Activated T-cell treated with anti-CD3 and anti-CD28 coated beads, Interleukin-2, amount 50 U/mL, for 48 hours (primary cell): ENCODE measurements at places on chromosomes 5 and 9.
A peak's percentile ranks its signal among the peaks of the same experiment; 100 is the strongest.

GRCh38 chr5:127827451-127827850 is 124.3 kb downstream of the CCDC192 start:
- no peak for DNase-seq

GRCh38 chr5:134873494-134873893 is 677 bp upstream of the TXNDC15 start:
- peak; percentile 38 for DNase-seq

DNA sequence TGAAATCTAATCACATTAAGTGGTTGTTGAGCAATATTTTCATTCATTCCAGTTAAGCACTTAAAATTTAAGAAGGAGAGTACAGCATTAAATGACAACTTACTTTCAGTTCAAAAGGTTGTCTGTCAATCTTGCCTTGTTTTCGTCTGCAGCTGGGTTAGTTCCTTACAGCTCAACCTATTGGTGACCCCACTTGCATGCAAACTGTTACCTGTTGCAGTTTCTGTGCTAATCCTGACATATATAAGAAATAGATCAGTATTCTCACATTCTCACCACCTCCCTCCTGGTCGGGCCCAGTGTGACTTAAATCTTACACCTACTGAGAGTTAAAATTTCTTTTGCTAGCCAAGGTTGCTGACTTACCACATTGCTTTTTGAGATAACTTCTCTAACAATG is 191.8 kb upstream of the SMC2 start:
- no peak for DNase-seq

- no peak for DNase-seq
These were observed 4.8 kb upstream of the PLGRKT start for GRCh38 chr9:5442400-5443011.

- DNase-seq = no peak
These were observed 39.4 kb downstream of the PRRX2 start for GRCh38 chr9:129704807-129705206.

GRCh38 chr5:177005619-177006264 is 837 bp downstream of the UIMC1 start:
- peak; percentile 82 for DNase-seq

DNA sequence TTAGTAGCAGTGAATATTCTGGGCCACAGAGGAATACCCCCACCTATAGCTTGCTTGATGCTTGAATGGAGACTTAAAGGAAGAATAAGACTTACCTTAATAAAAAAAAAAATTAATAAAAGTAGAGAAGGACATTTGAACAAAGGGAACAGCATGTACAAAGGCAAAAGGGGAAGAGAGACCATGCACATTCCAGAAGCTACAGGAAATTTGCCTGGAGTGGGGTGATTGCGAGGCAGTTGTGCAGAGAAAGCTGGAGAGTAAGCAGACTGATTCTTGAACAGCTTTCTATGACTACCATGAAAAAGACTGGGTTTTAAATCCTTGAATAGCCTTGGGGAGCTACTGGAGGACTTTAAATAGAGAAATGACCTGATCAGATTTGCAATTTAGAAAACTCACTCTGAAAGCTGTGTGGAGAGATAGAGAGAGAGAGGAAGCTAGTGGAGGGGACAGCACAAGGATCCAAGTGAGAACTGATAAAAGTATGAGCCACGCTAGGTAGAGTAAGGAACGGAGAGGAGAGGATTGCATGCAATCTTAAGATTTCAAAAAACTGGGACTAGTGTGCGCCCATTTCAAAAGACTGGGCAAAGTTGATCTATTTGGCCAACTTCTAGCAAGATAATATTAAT is 12.5 kb upstream of the SSBP2 start:
- no peak for DNase-seq

GRCh38 chr9:128159522-128159783 is 612 bp upstream of the BBLN start:
- DNase-seq = peak; percentile 62

- no peak for DNase-seq
These were observed 100.1 kb upstream of the LRRTM2 start for GRCh38 chr5:138975098-138975847.

GRCh38 chr5:157230610-157231009 is 35.3 kb upstream of the CYFIP2 start:
- no peak for DNase-seq

GRCh38 chr5:62779010-62779422 is 200.4 kb downstream of the LRRC70 start:
- DNase-seq = peak; percentile 19

- DNase-seq = no peak
These were observed 33.4 kb upstream of the SPATA31E1 start for GRCh38 chr9:87849144-87849758.

DNA sequence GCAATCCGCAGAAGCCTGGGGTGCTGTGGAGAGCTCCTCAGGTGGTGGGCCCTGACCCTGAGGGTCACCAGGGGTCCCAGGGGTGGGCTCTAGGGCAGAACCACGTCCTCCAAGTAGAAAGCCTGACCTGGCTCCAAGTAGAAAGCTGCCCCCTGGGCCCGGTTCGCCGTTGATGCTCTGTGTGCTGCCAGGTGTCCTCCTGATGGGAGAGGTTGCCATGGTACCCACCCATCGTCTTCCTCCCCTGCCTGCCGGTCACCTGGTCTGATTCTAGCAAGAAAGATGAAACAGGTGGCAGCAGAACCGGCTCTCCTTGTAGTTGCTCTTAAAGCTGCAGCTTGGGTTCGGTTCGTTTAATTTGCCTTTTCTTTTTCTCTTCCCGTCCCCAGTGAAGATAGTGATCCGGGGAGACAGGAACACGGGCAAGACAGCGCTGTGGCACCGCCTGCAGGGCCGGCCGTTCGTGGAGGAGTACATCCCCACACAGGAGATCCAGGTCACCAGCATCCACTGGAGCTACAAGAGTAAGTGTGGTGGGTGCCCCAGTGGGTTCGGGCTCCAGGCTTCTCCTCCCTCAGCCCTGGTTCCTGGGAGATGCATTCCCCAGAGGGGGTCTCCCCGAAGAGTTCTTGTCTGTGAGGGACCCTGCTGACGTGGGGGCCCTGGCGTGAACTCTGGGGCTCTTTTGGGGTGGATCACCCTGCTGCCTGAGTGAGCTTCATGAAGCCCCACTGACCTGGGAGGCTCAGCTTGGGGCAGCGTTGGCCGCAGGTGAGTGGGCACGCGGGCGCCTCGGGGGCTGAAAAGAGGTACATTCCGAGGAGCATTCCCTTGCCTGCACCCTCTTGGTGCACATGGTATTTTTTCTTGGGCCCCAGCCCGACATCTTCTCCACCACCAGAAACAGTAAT is 15.6 kb downstream of the RABL6 start:
- no peak for DNase-seq

- no peak for DNase-seq
These were observed 13.1 kb downstream of the MARCHF6 start for GRCh38 chr5:10366310-10367272.

- DNase-seq = no peak
These were observed 62.0 kb upstream of the FST start for GRCh38 chr5:53418409-53418808.

DNA sequence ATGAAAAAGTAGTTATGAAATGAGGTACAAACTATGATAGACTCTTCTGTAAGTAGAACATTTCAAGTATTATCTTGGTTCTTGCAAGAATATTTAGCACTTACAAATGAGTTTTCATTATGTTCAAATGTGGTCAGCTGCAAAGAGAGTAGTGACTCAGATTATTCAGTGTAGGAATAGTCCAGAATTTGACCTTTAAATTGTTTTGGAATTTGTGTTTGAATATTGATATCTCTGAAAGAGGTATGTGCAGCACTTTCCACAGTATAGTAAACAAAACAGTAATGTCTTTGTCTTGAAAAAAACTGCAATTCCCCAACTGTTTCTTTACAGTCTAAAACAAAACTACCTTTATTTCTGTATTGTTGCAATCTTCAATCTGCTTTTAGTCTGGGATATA is 56.1 kb downstream of the WDR70 start:
- DNase-seq = no peak

DNA sequence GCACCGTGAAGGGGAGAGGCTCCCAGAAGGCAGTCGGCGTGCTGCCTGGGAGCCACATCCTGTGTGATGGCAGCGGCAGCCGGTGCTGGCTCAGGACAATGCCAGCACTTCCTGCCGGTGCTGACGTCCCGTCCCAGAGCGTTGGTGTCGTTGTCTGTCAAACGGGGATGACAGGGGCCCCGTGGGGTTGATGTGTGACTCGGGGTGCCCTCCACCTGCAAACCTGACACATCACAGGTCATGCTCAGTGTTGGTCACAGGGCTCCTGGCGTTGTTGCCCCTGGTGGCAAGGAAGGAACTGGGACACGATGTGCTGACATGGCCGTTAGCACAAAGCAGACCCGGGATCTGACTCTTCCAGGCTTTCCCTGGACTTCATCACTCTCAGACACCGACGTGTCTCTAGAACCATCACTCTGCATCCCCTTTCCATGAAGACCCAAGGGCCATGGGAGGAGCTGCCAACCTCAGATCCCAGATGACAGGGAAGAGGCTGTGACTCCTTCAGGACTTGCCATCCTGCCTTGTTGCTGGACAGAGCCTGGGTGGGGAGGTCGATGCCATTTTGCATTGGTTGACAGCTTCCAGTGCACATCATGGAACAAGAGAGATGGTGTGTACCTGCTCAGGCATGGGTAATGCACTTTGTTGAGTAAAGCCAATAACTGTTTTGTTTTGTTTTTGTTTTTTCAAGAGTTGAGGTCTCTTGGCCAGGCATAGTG is 21.5 kb downstream of the PLPP7 start:
- DNase-seq = peak; percentile 72

DNA sequence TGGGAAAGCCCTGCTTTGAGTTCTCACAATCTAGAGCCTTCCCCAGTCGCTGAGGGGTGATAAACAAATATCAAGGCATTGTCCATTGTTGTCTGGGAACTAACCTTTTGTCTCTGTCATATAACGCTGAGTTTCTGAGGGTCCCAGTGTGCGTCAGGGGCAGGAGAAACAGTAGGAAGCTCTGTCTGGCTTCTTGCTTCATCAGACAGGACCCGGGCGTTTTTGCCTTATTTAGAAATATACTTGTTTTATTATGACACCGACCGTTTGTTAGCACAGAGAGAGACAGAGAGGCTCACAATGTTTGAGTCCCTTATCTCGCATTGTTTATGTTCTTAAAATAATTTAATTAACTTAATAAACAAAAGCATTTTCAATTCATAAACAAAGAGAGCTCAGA is 204.9 kb upstream of the GAS1 start:
- no peak for DNase-seq

- DNase-seq = no peak
These were observed 45.7 kb downstream of the STOM start for GRCh38 chr9:121324316-121324715.
